Left ventricle myocardium superior (tissue), 1 donor: ENCODE measurements at places on chromosomes 5 and 9. TPM values are rescaled to one million over a fixed set of nuclear protein-coding genes. Genes with fewer than 3 reads are reported as not detected.

The DIPK1B gene
- total RNA-seq = 22.3 TPM

DNA sequence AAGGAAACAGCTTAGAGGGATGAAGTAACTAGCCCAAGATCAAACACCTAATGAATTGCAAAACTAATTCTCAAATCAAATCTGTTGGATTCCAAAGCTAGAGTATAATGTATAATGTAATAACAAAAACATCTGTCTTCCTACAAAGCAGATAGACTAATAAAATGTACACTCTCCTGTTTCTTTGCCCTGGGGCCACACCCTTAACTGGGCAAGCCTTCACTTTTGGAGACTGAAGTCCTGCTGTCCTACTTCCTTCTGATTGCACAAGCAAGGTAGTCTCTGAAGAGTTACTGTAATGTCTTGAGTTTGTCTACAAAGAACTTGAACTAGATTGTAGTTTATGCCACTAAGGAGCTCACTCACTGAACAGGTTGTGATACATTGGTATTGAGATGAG, 2.5 kb downstream of the TTC1 start:
- DNase-seq = no peak

- no peak for DNase-seq
Observed at GRCh38 chr5:167232675-167233311, 1058.7 kb upstream of the WWC1 start.

DNA sequence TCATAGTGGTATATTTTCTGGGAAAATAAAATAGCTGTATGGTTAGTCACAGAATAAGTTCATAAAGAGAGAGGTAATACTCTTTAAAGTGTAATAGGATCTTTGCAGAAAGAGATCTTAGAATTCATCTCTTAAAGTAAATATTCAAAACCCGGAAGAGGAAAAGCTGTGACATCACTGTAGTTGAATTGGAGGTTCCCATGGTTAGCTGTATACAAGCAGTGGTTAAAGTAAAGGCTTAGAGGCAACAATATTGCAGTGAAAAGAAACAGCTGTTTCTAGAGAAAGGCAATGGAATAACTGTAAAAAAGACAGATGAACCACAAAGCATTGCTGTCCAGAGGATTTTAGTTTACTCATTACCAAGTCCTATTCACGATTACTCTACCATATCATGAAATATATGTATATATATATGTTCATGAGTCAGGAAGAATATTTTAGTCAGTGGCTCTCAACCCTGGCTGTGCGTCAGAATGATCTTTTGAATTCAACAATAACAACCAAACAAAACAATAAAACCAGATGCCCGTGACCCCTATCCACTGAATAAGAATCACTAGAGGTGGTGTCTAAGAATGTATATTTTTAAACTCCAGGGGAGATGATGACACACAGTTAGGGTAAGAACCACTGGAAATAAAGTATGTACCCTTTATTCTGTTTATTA, 4.7 kb downstream of the ERCC6L2 start:
- no peak for DNase-seq

The C9orf50 gene
- total RNA-seq = not detected

GRCh38 chr9:7656636-7657035, 142.9 kb downstream of the DMAC1 start:
- DNase-seq = no peak

The PCDHB10 gene
- 0.64 TPM for total RNA-seq

GRCh38 chr5:86909418-86910295, 291.9 kb downstream of the COX7C start:
- DNase-seq = no peak

DNA sequence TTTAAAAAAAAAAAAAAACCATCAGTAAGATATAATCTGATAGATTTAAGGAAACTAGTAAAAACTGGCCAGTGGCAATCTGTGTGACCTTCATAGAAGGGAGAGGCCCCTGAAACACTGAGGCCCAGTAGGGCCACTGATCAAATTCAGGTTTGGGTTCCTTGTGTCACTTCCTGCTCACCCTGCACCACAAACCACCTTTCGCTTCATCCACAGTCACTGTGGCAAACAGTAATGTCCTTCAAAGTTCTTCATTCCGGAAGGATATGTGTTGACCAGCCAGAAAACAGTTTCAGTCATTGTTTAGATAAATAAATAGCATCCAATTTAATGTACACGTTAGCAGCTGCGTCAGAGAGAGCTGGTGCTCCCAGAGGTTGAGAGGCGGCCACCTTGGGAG, 222.1 kb downstream of the CFAP90 start:
- no peak for DNase-seq

GRCh38 chr5:131953969-131954368, 8.5 kb upstream of the MEIKIN start:
- DNase-seq = no peak

- no peak for DNase-seq
Observed at GRCh38 chr5:89673019-89673418, 736.5 kb downstream of the CETN3 start.

The FBP2 gene
- total RNA-seq = not detected

The SPAAR gene
- total RNA-seq = 9.8 TPM

The MARCHF11 gene
- total RNA-seq = 10.0 TPM

- DNase-seq = no peak
Observed at GRCh38 chr9:123645126-123645525, 284.8 kb downstream of the DENND1A start.

GRCh38 chr9:107613321-107613720, 123.8 kb upstream of the KLF4 start:
- DNase-seq = no peak

DNA sequence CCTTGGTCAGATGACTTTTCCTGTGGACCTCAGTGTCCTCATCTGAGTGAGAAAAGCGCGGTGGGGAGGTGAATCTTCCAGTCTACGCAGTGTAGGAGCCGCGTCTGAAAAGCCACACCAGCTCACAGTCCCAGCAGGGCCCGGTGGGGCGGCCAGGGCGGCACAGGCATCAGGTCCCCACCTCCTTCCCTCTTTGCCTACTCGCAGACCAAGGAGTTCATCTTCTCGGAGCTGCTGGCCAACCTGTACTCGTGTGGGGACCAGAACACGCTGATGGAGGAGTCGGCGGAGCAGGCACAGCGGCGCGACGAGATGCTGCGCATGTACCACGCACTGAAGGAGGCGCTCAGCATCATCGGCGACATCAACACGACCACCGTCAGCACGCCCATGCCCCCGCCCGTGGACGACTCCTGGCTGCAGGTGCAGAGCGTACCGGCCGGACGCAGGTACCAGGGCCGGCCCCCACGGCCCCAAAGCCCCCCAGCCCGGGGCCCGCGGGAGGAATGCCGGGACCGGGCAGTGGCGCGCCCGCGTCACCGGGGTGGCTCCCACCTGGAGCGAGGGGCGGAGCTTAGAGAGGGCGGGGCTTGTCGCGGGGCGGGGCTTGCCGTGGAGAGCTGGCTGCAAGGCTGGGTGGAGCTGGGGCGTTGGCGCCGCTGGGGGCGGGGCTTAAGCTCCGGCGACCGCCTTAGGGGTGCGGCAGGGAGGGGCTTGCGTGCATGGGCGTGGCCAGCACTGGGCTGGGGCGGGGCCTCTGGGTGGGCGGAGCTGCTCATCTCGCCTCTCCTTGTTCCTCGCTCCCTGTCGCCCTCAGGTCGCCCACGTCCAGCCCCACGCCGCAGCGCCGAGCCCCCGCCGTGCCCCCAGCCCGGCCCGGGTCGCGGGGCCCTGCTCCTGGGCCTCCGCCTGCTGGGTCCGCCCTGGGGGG, 25.6 kb downstream of the GOLGA2 start:
- peak; percentile 88 for DNase-seq

DNA sequence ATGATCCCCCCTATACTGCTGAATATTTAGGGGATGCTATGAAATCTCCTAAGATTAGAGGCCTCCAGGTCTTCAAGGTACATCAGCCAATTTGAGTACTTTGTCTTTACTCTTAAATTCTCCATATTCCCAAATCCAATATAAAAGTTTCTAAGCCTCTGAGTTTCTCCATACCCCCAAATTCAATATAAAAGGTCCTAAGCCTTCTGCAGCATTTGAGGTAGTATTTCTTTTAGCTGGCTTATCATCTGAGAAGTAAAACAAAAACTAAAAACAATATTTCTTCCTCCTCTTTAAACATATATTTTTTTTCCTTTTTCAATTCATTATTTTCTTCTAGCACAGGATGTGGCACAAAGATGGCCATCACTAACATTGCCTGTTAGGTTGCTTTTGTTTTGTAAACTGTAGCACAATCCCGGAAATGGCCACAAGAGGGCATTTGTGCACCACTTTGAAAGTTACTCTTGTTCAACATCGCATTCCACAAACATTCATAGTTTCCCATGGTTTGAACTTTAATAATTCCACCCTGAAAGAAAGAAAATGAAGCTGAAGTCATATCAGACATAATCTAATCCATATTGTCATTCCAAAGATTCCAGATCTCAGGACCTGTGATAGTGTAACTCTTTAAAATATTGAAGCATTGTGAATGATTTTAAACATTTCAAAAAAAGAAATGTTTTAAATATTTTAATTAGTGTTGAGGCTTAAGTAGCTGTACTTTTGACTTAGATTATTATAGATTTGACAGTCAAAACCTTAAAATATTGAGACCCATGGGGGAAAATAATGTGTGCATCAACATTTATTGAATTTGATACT, 21.0 kb upstream of the SCGB3A2 start:
- peak; percentile 32 for DNase-seq

DNA sequence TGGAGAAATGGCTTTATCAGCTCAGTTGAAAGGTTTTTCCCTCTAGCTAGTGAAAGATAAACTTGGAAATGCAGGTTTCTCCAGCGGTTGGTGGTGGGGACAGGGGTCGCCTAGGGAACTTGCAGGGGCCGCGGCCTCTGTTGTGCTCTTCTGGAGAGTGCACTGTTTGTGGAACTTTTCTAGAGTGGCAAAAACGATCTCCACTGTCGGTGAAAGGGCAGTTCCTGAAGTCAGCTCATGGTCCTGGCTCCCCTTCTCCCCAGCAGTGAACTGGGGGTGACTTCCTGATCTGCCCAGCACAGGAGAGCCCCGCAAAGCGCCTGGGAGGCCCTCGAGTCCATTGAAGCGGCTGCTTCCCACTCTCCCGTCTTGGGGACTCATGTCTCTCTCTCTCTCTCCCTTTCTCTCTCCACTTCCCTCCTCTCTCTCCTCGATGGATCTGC, 3.2 kb downstream of the IRX1 start:
- DNase-seq = no peak

DNA sequence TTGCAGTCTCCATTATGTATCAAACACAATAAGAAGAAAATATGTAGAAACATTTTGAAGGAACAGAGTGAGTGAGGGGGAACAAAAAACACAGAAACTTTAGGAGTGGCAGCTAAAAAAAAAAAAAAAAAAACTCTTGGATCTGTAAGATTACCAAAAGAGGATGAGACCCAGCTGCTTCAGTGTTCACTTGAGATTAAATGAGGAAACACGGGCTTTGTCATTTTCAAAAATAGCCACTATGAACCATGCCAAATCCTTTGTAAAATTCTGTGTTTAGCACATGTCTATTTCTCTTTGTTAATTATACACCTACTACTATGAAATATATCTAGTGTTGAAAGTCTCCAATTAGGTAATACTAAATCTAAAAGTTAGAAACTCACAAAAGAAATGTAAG, 485.9 kb downstream of the EFNA5 start:
- DNase-seq = no peak

DNA sequence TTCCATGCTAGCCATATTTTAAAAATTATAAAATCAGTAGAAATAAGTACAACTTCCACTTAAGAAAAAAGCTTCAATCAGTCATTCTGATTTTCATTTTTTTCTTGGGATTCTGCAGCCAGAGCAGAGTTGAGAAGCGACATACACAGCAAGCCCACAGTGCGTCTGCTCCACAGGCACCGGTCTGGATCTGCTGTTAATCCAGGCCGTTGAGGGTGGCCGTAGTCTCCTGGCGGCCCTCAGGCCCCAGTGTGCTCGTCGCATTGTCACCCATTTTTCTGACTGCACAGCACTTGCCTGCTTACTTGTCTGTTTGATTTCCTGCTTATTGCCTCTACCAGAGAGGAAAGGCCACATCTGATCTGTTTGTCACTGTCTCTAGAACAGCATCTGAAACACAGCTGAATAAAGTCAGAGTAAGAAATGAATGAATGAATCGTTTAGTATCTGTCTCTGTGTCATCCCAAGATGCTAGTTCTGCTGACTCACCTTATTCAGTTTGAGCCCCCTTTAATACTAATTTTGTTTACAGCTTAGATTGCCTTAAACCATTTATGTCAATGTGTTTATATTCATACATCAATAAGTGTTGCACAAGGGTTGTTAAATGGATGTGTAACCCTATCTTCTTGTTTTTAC, 11.6 kb upstream of the ASPN start:
- no peak for DNase-seq

DNA sequence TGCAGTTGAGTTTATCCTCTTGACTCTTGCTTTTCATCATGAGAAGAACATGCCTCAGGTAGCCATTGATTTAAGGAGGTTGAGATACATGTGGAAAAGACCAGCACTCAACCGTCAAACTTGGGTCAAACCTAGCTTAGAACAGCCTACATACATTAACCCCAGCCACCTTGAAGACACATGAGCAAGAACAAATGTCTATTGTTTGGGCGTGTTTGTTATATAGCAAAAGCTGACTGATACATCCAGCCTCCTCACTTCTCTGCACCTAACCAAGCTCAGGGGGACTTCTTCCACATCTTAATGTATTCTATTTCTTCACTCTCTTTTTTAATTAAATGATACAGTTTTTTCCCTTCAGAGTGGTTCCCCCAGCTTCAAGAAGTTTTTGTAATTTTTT, 28.7 kb downstream of the DRD1 start:
- no peak for DNase-seq

DNA sequence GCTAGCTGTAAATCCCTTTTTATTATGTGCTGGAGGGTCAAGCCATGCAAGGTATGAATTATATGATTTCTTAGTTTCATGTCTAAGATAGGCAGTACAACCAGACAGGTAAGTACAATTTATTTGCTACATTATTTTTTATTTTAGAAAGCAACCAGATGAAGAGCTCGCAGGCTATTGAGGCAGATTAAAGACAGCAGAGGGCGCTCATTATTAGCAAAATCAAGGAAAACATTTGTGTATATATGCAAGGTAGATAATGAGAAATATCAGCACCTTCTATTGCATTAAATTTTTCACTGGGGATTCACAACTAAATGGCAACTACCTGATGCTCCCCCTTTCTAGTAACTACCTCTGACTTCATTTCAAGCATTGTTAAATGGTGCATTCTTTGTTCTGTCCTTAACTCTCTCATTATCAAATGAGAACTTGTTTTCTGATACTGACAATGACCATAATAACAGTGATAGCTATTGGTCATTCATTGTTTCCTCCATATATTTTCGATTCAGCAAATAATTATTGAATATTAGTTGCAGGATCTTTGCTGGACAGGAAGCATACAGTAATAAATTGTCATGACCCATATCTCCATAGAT, 8.6 kb downstream of the SCGB3A2 start:
- no peak for DNase-seq

- DNase-seq = no peak
Observed at GRCh38 chr5:144336191-144336961, 165.7 kb downstream of the KCTD16 start.

The POU5F2 gene
- 0.30 TPM for total RNA-seq

DNA sequence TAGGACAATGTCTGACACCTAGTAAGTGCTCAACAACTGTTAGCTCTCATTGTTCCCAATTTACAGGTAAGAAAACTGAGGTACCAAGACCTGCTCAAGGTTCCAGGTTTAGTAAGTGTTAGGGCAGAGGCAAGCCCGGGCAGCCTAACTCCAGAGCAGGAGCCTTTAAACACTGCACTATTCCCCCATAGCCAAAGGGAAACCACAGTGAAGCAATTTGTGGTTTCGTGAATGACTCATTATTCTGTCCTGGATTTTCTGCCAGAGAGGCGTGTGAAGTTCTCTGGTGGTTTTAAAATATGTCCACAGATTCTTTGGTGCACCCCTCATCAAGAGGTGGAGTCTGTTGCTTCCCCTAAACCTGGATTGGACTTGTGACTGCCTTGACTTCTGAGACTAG, 1.0 kb upstream of the MCC start:
- DNase-seq = no peak

GRCh38 chr5:137342764-137343163, 156.4 kb downstream of the SPOCK1 start:
- DNase-seq = no peak

The IL5 gene
- not detected for total RNA-seq
